ENCODE measurements at places on chromosomes 11 and 22. TPM values are rescaled to one million over a fixed set of nuclear protein-coding genes. Genes with fewer than 3 reads are reported as not detected.
A peak's percentile ranks its signal among the peaks of the same experiment; 100 is the strongest.

GRCh38 chr11:10294290-10294953 is 403 bp upstream of the SBF2 start:
- no peak for DNase-seq

- DNase-seq, result peak; percentile 20
Observed at GRCh38 chr11:84634309-84634708, 992.8 kb downstream of the DLG2 start.

GRCh38 chr22:48951836-48952235 is 875.8 kb downstream of the BRD1 start:
- DNase-seq, result no peak

DNA sequence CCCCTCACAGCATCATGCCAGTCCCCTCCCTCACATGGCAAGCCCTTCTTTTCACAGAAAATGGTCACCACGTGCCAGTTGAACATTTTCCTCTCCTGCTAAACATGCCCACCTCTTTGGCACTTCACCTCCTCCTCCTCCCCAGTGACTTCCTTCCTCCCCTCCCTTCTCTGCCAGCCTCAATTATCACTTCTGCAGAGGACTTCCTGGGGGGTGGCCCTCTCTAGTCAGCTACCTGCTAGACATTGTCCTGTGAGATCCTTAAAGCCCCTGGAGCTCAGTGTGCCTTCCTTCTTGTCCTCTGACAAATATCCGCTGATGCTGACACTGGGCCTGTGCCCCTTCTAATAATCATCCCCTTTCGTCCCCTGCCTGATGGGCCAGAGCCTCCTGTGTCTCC is 43.2 kb upstream of the E2F8 start:
- no peak for DNase-seq

Gene SMTNL1
- 0.10 TPM for polyA plus RNA-seq

GRCh38 chr11:62540804-62541701 is 5.6 kb downstream of the AHNAK start:
- no peak for DNase-seq

Gene EMID1
- polyA plus RNA-seq, result 78.2 TPM

GRCh38 chr22:46830841-46831240 is 68.4 kb downstream of the TBC1D22A start:
- no peak for DNase-seq

- no peak for DNase-seq
Observed at GRCh38 chr11:130437848-130438247, 9.4 kb upstream of the ADAMTS8 start.

Gene PDE3B
- polyA plus RNA-seq, result 8.2 TPM

- DNase-seq, result no peak
Observed at GRCh38 chr22:42319386-42319785, 48.9 kb upstream of the TCF20 start.

DNA sequence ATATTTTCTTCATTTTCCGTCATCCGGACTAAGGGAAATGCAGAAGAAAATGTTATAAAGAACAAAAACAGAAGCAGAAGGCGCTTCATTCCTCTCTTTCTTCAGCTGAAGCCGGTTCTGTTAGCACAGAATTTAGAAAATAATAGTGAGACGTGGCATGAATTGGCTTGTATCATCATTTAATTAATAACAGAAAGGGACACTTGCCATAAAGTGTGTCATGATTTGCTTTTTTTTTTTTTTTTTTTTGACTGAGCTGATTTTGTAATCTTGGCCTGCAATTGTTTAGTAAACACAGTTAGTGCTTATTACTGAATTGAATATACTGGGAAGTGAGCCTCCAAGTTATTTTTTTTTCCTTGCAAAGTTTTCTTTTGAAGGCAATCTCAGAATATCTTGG is at the start of gene MMP27:
Gene MMP27 (minus strand): TSS at position 144 of the 400 bp plus-strand sequence. CDS start 55 bp downstream, at position 89.
- DNase-seq, result no peak

GRCh38 chr11:123374622-123374968 is 55.5 kb upstream of the GRAMD1B start:
- no peak for DNase-seq

Gene SORL1
- polyA plus RNA-seq, result 35.4 TPM

DNA sequence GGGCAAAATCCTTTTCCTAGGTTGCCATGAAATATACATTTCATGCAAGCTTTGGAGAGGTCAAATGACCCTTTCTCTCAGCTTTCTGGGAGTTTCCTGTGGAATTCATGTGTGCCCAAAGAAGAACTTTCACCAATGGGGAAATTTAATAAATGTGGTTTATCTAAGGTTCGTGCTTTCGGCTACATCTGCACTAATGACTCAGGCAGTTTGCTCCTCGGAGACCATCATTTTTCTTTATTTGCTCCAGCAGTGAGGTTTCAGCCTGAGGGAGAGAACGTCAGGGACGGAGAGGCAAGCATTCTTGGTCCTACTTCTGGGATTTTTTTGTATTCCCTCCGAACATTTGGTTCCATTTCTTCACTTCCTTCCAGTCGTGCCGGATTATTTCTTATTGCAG is 85.2 kb downstream of the FLI1 start:
- DNase-seq, result no peak

- DNase-seq, result no peak
Observed at GRCh38 chr11:94511932-94512781, at the start of gene C11orf97. Gene C11orf97, plus strand, starts transcription at chr11:94512461. Its CDS starts 68 bp downstream, at chr11:94512529.

Gene KRTAP5-8
- polyA plus RNA-seq, result 0.73 TPM

DNA sequence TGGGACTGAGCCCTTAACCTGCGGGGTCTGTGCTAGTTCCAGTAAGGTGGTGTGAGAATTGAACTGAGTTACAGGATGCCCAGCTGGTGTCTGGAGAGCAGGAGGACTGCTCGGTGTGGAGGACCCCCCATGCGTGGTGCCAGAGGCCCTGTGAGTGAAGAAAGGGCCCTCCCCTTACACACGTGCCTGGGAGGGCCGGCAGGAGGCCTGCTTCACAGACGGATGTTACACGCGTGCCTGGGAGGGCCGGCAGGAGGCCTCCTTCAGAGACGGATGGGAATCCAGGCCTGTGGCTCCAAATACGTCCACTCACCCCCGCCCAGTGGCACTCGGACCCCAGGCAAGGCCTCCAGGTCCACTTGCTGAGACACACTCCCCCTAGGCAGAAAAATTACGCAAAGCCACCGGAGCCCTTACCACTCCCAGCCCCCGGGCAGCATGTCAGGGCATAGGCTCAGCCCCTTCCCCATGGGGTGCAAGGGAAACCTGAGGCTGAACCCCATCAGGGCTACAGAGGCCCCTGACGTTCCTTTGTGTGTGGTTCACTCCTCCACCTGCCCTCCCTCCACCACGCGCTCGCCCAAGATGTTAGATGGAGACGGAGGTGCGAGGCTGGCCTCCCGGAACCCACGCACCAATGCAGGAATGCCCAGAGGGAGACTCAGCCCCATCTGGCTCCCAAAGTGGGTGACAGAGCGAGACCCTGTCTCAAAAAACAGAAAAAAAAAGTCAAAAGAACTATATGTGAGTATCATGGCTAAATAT is 227.8 kb downstream of the BRD1 start:
- DNase-seq, result no peak

GRCh38 chr11:120338107-120338933 is 2.1 kb downstream of the ARHGEF12 start:
- no peak for DNase-seq

GRCh38 chr22:40107851-40108378 is 69.8 kb upstream of the TNRC6B start:
- no peak for DNase-seq

GRCh38 chr22:35674335-35674734 is 26.1 kb downstream of the APOL6 start:
- DNase-seq, result no peak

GRCh38 chr11:108733479-108734116 is 68.7 kb downstream of the DDX10 start:
- DNase-seq, result no peak

GRCh38 chr11:69774354-69775162 is 583 bp downstream of the FGF4 start:
- DNase-seq, result no peak

- DNase-seq, result no peak
Observed at GRCh38 chr11:28618416-28618815, 510.2 kb downstream of the METTL15 start.

GRCh38 chr22:27857443-27857842 is 55.9 kb upstream of the MN1 start:
- no peak for DNase-seq

- DNase-seq, result no peak
Observed at GRCh38 chr11:48050304-48050703, 69.9 kb downstream of the PTPRJ start.

DNA sequence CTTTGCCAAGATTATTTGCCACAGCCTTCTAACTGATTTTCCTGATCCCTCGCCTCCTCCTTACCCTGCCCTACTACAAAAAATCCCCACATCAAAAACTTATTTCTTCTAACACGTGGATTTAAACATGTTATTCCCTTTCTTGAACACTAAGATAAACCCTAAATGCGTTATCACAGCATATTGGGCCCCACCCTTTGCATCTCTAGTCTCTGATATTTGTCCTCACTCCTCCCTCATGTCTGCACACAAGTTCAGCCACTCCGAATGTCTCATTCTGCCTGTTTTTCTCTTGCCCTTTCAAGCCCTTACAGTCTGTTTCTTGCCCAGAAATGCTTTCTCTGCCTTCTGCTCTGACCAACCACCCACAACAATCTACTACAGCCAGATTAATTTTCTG is 10.6 kb upstream of the ACER3 start:
- no peak for DNase-seq

Gene SERPING1
- polyA plus RNA-seq, result 157 TPM

DNA sequence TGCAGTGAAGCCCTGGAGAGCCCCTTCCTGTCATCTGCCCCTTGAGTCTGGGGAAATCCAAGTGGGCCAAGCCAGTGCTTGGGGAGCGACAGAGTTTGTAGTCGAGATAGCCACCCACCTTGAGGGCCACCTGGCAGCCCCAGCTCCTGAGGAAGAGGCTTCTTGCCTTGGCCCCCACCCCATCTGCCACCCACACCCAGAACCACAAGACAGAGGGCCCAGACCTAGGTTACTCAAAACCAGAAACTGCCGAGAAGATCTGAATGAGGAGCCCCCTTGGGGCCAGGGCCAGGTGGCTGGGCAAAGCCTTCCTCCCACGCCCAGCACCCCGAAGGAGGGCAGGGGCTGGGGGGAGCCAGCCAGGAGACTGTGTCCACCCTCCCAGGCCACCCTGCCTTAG is 18.8 kb upstream of the PRR5 start:
- DNase-seq, result no peak

DNA sequence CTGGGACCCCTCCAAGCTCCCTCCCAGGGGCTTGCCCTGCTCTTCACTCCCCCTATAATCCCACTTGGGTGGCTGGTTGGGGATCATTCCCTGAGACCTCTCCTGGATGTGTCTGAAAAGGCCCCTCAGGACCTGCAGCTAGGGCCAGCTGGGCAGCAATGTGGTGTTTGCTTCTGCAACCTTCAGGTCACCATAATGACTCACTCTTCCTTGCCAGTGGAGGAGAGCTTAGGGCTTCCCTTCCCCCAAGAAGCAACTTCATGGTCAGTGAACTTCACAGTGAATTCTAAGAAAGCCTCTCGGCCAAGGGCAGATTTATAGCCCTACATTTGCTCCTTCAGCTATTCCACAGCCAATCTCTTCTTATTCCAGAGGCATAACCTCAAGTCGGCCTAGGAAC is 45.1 kb upstream of the TSPAN18 start:
- DNase-seq, result no peak

GRCh38 chr11:78213526-78214330 is 25.0 kb downstream of the USP35 start:
- DNase-seq, result no peak

DNA sequence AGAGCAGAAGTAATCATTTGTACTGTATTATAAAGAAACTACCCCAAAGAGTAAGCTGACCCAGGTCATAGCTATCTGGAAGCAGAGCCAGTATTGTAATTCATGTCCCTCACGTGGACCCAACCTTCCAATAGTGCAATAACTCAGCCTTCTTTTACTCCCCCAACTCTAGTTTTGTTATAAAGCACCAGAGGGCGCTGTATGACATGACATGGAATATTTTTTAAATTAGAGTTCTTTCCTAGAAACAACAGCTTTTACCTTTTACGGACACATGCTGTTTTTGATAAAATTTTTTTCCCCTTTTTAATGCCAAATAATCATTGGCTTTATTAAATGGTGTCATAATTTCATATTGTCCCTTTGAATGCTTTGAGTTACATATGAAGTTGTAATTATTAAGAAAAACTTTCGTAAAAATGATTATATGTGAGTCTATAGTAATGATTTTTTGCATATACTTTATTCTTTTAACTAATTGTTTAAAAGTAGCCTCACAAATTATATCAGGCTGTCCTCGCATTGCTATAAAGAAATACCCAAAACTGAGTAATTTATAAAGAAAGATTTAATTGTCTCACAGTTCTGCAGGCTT is 76.9 kb downstream of the DKK3 start:
- peak; percentile 8 for DNase-seq

DNA sequence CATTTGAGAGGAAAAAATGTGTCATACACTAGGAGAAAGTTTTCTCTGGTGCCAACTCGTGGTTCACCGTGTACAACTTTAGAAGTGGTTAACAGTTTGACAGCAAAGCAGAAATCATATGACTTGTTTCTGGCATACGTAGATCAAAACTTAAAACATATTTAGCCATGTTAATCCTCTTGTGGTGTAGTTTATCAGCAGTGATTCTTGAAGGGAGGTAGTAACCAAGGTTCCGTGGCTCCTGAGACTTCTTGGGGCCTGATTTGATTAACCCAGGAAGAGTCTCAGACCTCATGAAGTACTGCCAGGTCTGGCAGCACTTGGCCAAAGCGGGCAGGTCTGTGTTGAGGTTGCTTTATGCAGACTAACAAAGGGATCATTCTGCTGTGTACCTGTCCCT is 40.5 kb downstream of the SREBF2 start:
- DNase-seq, result no peak

DNA sequence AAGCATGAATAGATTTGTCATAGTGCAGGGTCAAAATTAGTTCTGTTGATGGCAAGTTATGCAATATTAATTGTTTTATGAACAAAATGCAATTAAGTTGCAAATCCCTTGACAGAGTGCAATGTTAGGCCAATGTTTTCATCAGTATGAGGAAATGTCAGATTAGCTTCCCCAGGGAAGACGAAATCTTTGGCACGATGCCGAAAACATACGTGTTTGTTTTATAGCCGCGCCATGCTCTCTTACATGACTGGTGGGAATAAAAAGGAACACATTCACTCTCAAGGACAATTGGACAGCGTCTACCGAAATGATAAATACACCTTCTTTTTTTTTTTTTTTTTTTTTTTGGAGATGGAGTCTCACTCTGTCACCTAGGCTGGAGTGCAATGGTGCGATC is 27.0 kb downstream of the MFNG start:
- DNase-seq, result no peak

DNA sequence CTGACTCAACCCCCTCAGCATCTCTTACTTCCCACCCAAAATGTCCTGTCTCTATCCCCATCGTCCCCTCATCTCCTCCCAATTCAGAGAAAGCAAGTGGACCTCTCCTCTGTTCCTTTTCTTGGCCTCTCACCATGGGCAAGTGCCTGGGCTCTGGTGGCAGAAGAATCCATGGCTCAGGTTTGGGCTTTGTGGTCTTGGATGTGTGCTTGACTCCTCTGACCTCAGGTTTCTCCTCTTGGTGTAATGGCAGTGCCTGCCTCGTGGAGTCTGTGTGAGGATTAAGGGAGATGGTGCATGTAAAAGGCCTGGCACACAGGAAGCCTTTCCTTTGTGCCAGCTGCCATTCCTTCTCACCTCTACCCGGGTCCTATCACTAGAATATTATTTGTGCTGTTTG is 3.2 kb downstream of the BMAL1 start:
- no peak for DNase-seq

Measured in right renal pelvis (tissue), 4 donors.